Stimulated activated CD4-positive, alpha-beta T cell treated with anti-CD3 and anti-CD28 coated beads, Interleukin-1b, Interleukin-23, amount 100 ng/mL, for 1 hour (primary cell): ENCODE measurements at places on chromosomes 13 and 19.

- no peak for DNase-seq
Observed at GRCh38 chr13:69264362-69265334, 843.0 kb upstream of the ATXN8OS start.

DNA sequence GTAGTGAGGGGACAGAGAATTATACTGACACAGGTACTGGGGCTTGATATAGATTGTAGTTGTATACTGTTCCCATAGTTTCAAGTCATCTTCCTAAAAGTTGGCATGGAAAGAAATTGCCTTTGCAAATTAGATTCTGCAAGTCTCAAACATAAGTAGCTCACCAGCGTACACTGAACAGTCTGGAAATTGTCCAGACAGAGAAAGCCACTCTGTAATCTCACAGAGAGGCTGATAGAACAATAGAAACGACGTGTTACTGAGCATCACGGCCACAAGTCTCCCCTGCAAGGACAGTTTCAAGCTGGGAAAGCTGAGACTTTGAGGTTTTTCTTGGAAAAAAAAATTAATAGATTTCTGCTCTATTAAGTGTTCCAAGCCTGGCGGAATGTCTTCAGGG lies 228.6 kb downstream of the DNAJC15 start:
- DNase-seq = no peak

DNA sequence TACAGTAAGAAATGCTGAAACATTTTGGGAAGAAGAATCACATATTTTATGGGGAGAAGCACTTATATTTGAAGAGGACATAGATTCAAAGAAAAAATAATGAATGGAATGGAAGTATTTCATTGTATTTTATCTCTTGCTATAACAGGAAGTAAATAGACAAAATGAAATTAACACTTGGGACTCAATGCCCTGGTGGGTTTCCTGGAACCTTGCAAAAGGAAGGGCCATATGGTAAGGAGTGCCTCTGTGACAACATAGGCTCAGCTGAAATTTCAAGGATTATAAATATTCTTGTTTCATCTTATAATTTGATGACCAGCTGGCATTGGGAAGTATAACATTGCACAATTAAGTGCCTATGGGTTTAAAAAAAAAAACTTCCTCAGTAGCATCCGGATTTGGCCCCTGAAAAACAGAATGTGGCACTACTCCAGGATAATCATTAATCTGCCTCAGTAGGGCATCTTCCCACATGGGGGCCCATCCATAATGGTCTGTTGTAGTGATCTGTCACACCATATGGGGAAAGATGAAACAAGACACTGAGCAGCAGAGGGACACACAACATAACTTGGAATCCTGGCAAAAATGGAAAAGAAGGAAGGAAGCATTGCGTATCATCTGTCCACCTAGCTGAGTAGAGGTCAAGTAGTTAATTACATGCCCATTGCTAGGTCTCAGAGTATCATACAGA lies 321.6 kb downstream of the NDFIP2 start:
- DNase-seq = no peak

DNA sequence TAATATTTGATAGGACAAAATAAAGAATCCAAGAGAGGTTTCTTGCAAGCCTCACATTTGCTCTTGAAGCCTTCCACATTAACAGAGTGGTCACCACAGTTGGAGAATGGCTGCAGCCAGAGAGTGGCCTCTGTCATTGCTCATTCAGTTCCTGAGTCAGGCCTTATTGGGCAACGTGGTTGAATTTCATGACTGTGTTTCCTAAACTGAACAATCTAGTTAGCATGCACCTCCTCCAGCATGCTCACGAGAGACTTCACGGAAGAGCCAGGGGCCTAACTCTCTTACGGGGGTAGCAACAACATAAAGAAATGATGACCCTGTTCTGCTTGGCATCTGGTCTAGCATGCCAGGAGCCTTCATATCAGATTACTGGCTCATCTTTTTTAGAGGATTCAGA lies 9.6 kb upstream of the UBL3 start:
- DNase-seq = no peak

- no peak for DNase-seq
Observed at GRCh38 chr13:30569901-30570576, 47.7 kb upstream of the USPL1 start.

GRCh38 chr19:4062419-4063368 lies 4.0 kb downstream of the ZBTB7A start:
- no peak for DNase-seq

DNA sequence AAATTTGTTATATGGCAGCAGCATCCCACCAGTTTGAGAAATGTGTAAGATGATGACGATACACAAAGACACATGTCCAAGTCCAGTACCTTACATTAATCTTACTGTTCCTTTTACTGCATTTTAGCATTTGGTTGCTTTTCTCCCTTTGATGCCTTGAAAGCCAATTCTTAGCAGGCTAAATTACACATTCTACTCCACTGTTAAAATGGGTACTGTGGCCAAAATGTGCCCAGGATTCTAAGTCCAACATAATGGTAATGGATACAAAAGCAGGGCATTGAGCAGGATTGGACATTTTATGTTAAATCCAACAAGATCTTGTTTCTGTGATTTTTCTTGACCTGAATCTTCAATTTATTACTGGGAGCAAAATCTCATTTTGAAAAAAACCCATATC lies 52.8 kb upstream of the RAP2A start:
- DNase-seq = no peak

DNA sequence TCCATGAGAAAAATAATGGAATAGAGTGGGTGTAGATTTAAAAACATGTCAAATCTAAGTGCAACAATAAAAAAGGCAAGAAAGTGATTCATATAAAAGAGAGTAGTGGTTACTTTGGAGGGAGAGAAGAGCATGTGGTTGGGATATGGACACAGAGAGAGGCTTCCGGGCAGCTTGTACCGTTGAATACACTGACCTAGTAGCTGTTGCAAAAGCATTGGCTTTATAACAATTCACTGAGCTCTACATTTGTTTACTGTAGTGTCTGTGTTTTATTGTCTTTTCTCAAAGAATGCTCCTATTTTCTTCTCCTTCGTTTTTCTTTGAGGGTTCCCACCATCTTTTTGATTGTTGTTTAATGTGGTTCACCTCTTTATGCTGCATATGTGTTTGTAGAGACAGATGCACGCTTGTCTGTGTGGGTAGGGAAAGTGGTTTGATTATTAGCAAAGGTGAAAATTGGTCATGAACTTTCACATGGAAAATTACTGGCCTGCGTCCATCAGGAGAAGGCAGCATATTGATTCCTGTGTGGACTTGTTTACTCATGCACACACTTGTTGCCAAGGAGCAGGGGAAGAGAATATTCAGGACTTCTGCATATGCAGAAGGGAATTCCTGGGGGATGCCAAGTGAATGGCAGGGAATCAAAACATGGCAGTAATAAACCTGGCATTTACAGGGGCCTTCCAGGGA lies 29.9 kb upstream of the IRS2 start:
- no peak for DNase-seq

DNA sequence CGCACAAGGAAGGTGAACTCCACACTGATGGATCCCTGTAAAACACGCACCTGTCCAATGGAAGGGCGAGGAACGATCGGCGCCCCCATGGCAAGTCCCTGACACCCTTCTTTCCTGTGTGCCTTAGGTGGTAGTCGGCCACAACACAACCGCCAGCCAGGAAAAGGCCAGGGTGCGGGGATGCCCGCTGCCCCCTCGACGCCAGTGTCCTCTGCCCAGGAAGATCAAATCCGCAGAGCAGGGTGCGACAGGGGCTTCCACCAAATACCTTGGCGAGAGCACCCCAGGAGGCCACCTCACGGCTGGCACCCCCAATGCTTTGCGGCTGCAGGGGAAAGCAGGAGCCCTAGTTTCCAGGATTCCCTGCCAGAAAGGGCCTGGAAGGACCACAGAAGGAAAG lies 91.2 kb downstream of the ZNF254 start:
- no peak for DNase-seq

- no peak for DNase-seq
Observed at GRCh38 chr13:87777387-87777786, 106.2 kb downstream of the SLITRK5 start.

DNA sequence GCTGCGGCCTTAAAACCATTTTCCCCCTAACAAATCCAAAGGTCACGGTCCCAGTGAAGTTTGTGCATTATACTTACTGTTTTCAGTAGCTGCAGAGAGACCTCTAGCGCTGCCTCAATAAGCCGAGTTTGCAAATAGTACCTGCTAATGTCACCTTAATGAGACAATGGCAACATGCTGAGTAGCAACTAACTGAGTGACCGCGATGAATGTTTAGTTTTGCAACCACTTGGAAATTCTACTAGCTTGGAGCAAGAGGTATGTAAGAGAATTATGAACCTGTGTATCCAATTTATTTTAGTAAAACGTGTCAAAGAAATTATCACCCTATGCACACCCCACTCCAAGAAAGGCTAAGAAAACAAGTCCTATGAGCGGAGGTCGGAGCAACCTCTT lies 1.2 kb downstream of the KPNA3 start:
- no peak for DNase-seq

- DNase-seq = no peak
Observed at GRCh38 chr19:6275170-6275744, 4.5 kb downstream of the MLLT1 start.

DNA sequence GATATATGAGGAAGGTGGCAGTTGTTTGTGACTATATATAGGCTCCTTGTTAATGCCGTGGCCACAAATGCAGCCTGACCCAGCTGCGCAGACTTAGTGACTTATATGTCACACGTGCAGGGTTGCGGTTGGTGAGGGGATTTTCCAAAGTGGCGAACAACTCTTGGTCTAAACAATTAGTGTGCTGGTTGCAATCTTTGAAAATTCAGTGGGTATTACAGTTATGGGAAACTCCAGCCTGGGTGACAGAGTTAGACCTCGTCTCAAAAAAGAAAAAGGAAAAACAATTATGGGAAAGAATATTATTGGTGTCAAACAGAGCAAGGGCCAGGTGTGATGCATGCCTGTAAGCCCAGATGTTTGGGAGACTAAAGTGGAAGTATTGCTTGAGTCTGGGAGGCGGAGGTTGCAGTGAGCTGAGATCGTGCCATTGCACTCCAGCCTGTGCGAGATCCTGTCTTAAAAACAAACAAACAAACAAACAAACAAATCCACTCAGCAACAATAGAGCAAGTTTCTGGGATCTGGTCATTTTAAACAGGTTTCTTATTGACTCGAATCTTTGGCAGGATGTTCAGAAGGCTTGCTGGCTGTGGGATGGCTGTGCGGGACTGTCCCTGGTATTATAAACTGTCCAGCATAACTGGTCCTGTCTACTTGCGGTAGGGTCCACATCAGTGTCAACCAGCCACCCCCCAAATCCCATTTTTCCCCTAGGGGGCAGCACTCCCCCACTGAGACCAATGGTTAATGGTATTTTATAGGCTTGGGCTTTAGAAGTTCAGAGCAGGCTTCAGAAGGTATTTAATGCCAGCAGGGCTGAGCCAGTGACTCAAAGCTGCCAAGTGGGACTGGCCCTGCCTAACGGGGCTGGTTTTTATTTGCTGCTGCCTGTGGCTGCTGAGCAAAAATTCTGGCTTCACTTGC lies 15.4 kb downstream of the RELB start:
- peak; percentile 53 for DNase-seq

- DNase-seq = no peak
Observed at GRCh38 chr13:36414461-36414860, 17.8 kb upstream of the CCNA1 start.

GRCh38 chr13:93889430-93889951 lies 590.0 kb downstream of the DCT start:
- no peak for DNase-seq

GRCh38 chr13:77928909-77929308 lies 10.3 kb upstream of the EDNRB start:
- no peak for DNase-seq

DNA sequence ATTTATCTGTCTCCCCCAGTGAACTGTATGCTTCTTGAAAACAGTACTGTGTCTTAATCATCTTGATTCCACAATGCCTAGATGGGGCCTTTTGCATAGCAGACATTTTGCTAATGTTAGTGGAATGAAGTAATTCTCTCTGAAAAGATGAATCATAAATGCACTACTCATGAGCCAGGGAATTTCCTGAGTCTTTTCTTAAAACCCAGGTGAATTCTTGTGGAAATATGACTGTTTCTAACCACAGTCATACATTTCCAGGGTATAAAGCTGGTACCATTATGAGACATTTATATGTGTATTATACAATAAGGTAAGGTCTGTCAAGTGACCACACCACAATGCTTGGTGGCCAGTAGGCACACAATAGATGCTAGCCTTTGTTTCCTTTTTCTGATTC lies 5.5 kb upstream of the KCTD4 start:
- DNase-seq = no peak

- no peak for DNase-seq
Observed at GRCh38 chr13:91762957-91763356, 364.5 kb downstream of the GPC5 start.

GRCh38 chr13:80685942-80686341 lies 345.0 kb upstream of the SPRY2 start:
- no peak for DNase-seq

GRCh38 chr13:75071395-75071794 lies 410.6 kb downstream of the TBC1D4 start:
- no peak for DNase-seq

- DNase-seq = no peak
Observed at GRCh38 chr13:59531571-59532091, 632.1 kb downstream of the DIAPH3 start.

- no peak for DNase-seq
Observed at GRCh38 chr19:15323496-15324235, 8.7 kb downstream of the BRD4 start.

- no peak for DNase-seq
Observed at GRCh38 chr19:29886586-29886985, 55.5 kb upstream of the URI1 start.

DNA sequence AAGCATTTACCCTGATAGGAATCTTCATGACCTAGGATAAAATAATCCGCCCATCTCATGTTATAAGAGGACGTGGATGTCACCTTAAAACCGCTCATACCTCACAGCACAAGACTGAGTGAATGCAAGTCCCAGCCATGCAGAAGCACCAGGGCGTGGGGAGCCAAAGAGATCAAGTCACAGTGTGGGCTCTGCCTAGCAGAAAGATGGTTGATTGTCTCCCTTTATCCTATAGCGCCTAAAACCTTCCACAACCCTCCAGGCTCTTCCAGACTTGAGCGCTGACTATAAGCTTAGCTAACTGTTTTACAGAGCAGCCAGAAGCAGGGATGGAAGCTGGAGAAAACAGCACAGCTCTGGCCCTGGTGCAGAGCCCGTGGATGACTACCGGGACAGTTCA lies 6.8 kb upstream of the ANKRD10 start:
- DNase-seq = no peak
